DMS53 (cell line): ENCODE measurements at places on chromosomes 5 and 9.

GRCh38 chr9:8473244-8474020 lies 673.9 kb upstream of the DMAC1 start:
- no peak for DNase-seq

DNA sequence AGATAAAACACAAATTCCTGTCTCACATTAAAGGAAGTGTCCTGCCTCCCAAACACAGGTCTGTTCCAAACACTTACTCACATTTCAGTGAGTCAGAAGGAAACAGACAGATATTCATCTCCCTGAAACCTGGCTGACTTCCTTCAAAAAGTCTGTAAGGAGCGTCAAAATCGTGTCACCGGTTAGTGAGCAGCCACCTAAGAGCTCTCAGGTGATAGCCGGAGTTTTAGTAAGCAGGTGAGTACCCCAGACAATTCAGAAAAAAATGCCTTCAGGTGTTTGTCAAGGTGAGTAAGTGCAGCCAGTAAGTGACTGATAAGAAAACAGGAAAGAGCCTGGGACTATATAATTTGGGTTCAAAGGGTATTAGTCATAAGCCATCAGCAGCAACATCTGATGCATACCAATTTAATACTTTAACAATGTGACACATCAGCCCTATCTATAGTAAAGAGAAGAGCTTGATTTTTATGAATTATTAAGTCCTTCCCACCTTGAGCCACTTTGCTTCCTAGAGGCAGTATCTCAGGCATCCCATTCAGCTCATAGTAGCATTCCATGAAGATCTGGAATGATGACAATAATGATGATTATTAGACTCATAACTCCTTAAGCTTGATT lies 1.3 kb upstream of the ITGA2 start:
- DNase-seq = peak; percentile 32

GRCh38 chr9:127203681-127204327 lies 60.8 kb upstream of the GARNL3 start:
- no peak for DNase-seq

GRCh38 chr5:34034534-34035327 lies 8.3 kb downstream of the C1QTNF3 start:
- no peak for DNase-seq

GRCh38 chr5:10562201-10563109 lies 1.4 kb upstream of the ANKRD33B start:
- no peak for DNase-seq

DNA sequence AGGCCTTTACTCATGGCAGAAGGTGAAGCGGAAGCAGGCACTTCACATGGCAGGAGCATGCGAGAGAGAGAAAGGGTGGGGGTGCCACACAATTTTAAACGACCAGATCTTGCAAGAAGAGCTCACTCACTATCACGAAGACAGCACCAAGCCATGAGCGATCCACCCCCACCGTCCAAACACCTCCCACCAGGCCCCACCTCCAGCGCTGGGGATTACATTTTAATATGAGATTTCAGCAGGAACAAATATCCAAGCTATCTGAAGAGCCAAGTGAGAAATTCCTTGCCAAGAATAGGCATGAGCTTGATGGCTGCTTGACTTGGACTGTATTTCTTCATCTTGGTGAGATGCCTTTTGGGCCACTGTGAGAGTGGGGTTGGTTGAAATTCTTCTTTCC lies 88.0 kb downstream of the PDZD2 start:
- no peak for DNase-seq

GRCh38 chr9:35237311-35237710 lies 75.5 kb downstream of the UNC13B start:
- peak; percentile 80 for DNase-seq

DNA sequence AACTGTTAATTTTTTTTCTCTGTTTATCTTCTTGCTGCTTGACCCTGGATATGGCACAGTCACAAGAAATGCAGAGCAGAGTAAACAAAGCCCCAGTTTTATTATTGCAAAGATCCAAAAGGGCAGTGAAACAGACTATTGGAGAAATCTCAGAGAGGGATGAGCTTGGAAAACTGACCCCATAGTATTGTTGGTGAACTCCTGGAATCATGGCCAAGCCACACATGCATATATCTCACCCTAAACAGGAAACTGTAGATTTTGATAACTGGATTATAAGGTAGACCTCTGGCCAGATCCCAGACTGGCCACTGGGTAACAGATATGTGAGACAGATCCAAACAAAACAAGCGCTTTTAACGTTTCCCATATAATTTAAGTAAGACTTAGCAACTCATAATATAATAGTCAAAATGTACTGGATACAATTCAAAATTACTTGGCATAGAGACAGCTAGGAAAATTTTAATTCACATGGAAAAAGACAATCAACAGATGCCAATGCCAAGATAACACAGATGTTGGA lies 263.5 kb upstream of the SEMA6A start:
- no peak for DNase-seq

DNA sequence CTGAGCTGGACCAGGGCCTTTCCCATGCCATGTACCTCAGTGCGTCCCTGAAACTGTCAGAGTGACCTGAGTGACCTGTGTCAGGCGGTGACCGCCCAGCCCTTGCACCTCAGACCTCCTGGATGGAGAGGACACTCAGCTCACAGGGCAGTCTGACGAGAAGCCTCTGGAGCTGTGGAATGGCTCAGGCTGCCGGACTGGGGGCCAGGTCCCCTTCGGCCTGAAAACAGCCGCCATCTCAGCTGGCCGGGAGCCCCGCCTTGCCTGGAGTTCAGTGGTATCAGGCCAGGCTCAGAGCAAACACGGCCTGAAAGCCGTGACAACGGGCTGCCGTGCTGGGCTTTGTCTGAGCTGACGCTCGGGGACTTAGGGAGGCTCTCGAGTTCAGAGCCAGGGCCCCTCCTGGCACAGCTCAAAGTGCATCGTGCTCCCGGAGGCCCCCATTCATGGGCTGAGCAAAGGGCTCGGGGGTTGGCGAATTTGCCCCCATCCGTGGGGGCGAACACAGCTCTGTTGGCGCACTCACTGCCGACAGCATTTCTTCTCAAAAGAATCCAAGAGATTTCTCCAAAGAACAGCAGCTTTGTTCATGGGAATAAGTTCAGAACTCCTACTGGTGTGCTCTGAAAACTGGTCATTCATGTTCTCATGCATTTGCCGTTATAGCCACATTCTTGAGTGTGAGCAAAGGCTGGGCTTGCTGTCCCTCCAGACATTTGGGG lies 8.4 kb upstream of the SLC9A3 start:
- peak; percentile 46 for DNase-seq

DNA sequence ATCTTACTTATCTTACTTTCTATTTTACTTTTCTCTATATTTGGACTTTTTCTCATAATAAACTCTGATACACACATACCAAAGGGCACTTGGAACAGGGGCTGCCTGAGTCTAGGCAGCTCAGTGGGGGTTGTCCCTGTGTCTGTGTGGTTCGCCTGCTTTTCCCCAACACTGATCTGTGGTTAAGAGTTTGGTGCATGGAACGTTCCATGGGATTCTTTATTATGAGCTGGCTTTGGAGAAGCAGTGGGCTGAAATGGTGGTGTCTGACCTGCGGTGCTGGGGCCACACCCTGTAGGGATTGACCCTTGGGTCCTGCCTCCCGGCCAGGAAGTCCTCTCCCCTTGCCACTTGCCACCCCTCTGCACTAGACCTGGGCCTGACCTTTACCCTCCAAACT lies 47.4 kb downstream of the ANKRD33B start:
- DNase-seq = no peak
